ENCODE measurements at places on chromosomes 2 and 18. TPM values are rescaled to one million over a fixed set of nuclear protein-coding genes. Genes with fewer than 3 reads are reported as not detected.

SPC25 gene
- 1.1 TPM for total RNA-seq

DTNA gene
- total RNA-seq: 14.4 TPM

MYCN gene
- total RNA-seq: 0.98 TPM

IL1RN gene
- 3.8 TPM for total RNA-seq

CCDC74B gene
- total RNA-seq: 2.7 TPM

TTR gene
- total RNA-seq: not detected

LYG1 gene
- total RNA-seq: 0.80 TPM

RASGRP3 gene
- 9.3 TPM for total RNA-seq

ZAP70 gene
- 4.0 TPM for total RNA-seq

ALLC gene
- total RNA-seq: not detected

COBLL1 gene
- total RNA-seq: 75.8 TPM

STK36 gene
- 35.7 TPM for total RNA-seq

CAPN14 gene
- 0.44 TPM for total RNA-seq

DPYSL5 gene
- not detected for total RNA-seq

LINC00305 gene
- not detected for total RNA-seq

POTEJ gene
- not detected for total RNA-seq

ROCK1 gene
- 99.2 TPM for total RNA-seq

SPATA3 gene
- not detected for total RNA-seq

TRIB2 gene
- 17.6 TPM for total RNA-seq

ABCG8 gene
- not detected for total RNA-seq

MPP4 gene
- not detected for total RNA-seq

SALL3 gene
- total RNA-seq: not detected

Measured in breast epithelium (tissue), 4 donors.